Activated CD4-positive, alpha-beta T cell treated with anti-CD3 and anti-CD28 coated beads for 36 hours (primary cell): ENCODE measurements at places on chromosomes 5 and 9. TPM values are rescaled to one million over a fixed set of nuclear protein-coding genes. Genes with fewer than 3 reads are reported as not detected.

CMYA5 gene
- total RNA-seq, result 0.21 TPM

GGTA1 gene
- not detected for total RNA-seq

CARD9 gene
- 0.98 TPM for total RNA-seq

NR2F1-AS1 gene
- not detected for total RNA-seq

IFNK gene
- not detected for total RNA-seq

EGFL7 gene
- 1.4 TPM for total RNA-seq

AMBP gene
- not detected for total RNA-seq

C9orf50 gene
- not detected for total RNA-seq

ADAMTS2 gene
- total RNA-seq, result not detected

SLCO6A1 gene
- not detected for total RNA-seq

MLANA gene
- not detected for total RNA-seq

SARDH gene
- 8.2 TPM for total RNA-seq

GRCh38 chr5:55364537-55365055, 56.8 kb downstream of the MTREX start:
- H3K4me3 ChIP-seq, result peak overlapping the region; percentile 2
- H3K27ac ChIP-seq, result peak overlapping the region; percentile 69
- H3K4me1 ChIP-seq, result peaks cover 22% of the 10 kb centered on the region
- H3K27me3 ChIP-seq, result no peaks in the 10 kb centered on the region

DNA sequence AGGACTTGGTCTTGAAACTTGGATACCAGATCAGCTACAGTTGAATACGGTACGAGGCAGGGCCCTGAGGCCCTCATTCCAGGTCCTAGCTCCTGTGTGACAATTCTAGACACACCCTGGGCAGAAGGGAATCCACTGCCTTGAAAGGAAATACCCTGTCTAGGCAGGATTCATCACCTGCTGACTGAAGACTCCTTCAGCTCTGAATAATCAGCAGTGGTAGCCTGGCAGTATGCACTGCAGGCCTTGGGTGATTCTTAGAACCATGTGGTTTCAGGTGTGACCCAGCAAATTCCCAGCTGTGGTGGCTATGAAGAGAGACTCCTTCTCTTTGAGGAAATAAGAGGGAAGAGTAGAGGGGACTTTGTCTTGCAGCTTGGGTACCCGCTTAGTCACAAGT, 17.2 kb upstream of the EFNA5 start:
- H3K4me3 ChIP-seq, result no peak overlapping the region
- peaks cover 11% of the 10 kb centered on the region for H3K27me3 ChIP-seq
- DNase-seq, result no peak
- no peak overlapping the region for H3K27ac ChIP-seq
- H3K36me3 ChIP-seq, result no peaks in the 10 kb centered on the region

DNA sequence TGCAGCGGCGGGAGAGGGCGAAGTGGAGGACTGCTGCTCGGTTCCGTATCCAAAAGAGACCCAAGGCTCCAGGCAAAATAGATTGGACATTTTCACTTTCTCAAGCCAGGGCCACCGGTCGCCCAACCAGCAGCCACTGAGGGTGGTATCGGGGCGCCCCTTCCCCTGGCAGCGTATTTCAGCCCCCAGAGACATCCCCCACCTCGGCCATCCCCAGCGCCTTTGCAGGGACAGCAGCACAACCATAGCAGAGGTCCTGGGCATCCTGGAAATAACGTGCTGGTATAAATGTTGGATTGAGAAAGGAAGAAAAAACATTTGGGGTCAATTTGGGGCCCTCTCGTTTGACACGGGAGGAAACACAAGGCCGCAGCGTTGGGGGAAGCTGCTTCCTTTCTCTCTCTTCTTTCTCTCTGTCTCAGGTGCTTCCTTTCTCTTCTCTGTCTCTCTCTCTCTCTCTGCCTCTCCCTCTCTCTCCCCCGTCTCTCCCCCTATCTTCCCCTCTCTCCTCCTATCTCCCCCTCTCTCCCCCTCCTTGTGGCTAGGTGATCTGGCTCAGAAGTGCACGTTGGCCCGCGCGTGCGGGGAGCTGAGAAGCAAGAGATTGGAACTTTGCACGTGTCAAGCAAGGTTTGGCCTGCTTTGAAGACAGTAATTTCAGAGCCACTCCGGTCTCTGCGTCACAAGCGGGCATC, 624 bp upstream of the RETREG1 start:
- H3K36me3 ChIP-seq, result peaks cover 13% of the 10 kb centered on the region
- no peaks in the 10 kb centered on the region for H3K27me3 ChIP-seq
- H3K4me3 ChIP-seq, result no peak overlapping the region

- no peak overlapping the region for H3K27ac ChIP-seq
- H3K36me3 ChIP-seq, result peaks cover 97% of the 10 kb centered on the region
- H3K27me3 ChIP-seq, result no peaks in the 10 kb centered on the region
- H3K4me3 ChIP-seq, result no peak overlapping the region
- H3K4me1 ChIP-seq, result no peaks in the 10 kb centered on the region
- no peak for DNase-seq
Observed at GRCh38 chr9:96766199-96766598, 11.7 kb downstream of the ZNF510 start.

DNA sequence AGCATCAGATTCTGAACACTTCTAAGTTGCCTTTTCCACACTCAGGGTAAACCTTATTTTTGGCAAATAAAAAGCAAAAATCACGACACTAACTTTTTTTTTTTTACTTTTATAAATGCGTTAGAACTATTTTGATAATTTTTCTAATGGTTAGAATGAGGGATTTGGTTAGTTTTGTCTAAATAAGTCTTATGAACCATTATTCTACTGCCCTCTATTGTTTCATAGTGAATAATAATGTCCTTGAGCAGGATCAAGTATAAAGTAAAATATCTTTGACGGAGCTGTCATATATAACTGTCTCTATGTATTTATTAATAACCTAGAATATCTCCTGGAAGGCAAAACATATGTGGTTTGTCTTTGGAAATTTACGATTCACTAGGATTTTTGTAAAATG, 631.8 kb downstream of the GABRG2 start:
- no peak overlapping the region for H3K27ac ChIP-seq
- no peaks in the 10 kb centered on the region for H3K4me1 ChIP-seq
- H3K27me3 ChIP-seq, result no peaks in the 10 kb centered on the region
- no peak overlapping the region for H3K4me3 ChIP-seq

GRCh38 chr5:134103998-134104654, 10.4 kb upstream of the TCF7 start:
- DNase-seq, result peak; percentile 73
- peaks cover 84% of the 10 kb centered on the region for H3K4me1 ChIP-seq
- peak overlapping the region; percentile 89 for H3K27ac ChIP-seq

DNA sequence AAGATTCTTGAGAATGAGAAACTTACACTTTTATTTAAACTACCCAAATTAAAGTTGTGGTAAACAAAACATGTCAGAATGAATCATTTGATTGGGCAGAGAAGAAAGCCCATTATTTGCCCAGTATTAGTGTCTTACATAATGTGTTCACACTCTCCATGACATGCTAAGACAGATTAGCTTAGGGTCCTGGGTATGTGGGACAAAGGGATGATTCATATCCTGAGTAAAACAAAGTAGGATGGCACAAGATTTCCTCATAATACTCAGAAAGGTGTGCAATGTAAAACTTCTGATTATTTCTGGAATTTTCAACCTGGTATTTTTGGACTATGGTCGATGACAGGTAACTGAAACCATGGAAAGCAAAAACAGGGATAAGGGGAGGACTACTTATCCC, 183.9 kb upstream of the POU5F2 start:
- H3K36me3 ChIP-seq, result peaks cover 6% of the 10 kb centered on the region
- H3K27me3 ChIP-seq, result no peaks in the 10 kb centered on the region
- DNase-seq, result no peak
- H3K27ac ChIP-seq, result no peak overlapping the region
- H3K4me3 ChIP-seq, result no peak overlapping the region
- H3K4me1 ChIP-seq, result no peaks in the 10 kb centered on the region

DNA sequence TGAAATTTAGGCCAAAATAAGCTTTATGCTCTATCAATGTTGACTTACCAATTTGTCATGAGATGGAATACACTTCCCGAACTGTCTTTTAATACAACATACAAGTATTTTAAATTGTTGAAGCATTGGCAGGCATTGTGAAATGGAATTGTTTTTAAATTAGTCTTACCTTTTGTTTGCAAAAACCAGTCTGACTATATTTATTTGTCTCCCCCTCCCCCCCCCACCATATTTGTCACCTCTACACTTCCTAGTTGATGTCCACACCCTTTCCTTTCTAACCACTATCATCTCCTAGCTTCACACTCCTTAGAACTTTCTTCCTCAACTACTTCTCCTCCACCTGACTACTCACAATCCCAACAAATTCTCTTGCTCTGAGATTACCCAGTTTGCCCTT, 40.9 kb downstream of the FAF2 start:
- peaks cover 22% of the 10 kb centered on the region for H3K4me1 ChIP-seq
- H3K27me3 ChIP-seq, result no peaks in the 10 kb centered on the region
- no peak overlapping the region for H3K4me3 ChIP-seq
- no peak for DNase-seq
- no peak overlapping the region for H3K27ac ChIP-seq
- peaks cover 46% of the 10 kb centered on the region for H3K36me3 ChIP-seq

- peaks cover 9% of the 10 kb centered on the region for H3K27me3 ChIP-seq
- H3K36me3 ChIP-seq, result peaks cover 6% of the 10 kb centered on the region
- peak within 1 kb of the TSS; percentile 82 for H3K27ac ChIP-seq
- peak; percentile 78 for DNase-seq
Observed at GRCh38 chr5:154190595-154191304, at the start of gene GALNT10. Gene GALNT10 (plus strand): TSS chr5:154190733. CDS start chr5:154190867, 134 bp downstream.

DNA sequence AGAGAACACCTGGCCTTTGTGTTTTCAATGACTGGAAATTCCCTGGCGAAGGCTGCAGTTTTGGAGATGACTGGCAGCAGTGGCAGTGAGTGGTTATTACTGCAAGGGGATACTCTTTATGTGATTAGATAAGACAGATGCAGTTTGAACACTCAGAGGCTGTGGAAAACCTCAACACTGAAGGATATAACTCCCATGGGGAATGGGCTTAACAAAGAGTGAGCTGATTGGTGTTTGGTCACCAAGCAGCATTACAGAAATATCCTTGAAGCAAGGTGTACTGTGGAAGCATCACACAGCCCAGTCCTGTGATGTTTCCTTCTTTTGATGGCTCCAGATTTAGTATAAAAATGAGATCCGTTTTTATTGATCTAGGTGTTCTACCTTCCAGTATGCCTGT, 490.7 kb upstream of the PTPRD start:
- DNase-seq, result no peak
- no peak overlapping the region for H3K27ac ChIP-seq
- H3K27me3 ChIP-seq, result no peaks in the 10 kb centered on the region
- H3K4me1 ChIP-seq, result no peaks in the 10 kb centered on the region
- H3K4me3 ChIP-seq, result no peak overlapping the region
- H3K36me3 ChIP-seq, result no peaks in the 10 kb centered on the region

- no peak overlapping the region for H3K4me3 ChIP-seq
- H3K27ac ChIP-seq, result peak overlapping the region; percentile 67
- H3K27me3 ChIP-seq, result no peaks in the 10 kb centered on the region
- H3K4me1 ChIP-seq, result peaks cover 24% of the 10 kb centered on the region
- H3K36me3 ChIP-seq, result peaks cover 3% of the 10 kb centered on the region
Observed at GRCh38 chr5:81420039-81420667, 26.2 kb upstream of the ACOT12 start.

DNA sequence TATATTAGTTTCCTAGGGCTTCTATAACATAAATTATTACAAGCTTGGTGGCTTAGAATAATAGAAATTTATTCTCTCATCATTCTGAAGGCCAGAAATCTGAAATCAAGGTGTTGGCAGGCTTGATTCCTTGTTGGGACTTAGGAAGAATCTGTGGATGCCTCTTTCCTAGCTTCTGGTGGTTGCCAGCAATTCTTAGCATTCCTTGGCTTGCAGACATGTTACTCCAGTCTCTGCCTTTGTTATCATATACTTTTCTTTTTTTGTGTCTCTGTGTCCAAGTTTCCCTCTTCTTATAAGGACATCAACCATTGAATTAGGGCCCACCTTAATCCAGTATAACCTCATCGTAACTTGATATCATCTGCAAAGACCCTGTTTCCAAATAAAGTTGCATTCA, 31.4 kb downstream of the CTNNA1 start:
- H3K27me3 ChIP-seq, result peaks cover 17% of the 10 kb centered on the region
- DNase-seq, result no peak
- no peak overlapping the region for H3K27ac ChIP-seq
- no peaks in the 10 kb centered on the region for H3K36me3 ChIP-seq
- H3K4me1 ChIP-seq, result peaks cover 2% of the 10 kb centered on the region

- no peak overlapping the region for H3K27ac ChIP-seq
- H3K36me3 ChIP-seq, result no peaks in the 10 kb centered on the region
- H3K4me3 ChIP-seq, result no peak overlapping the region
- H3K4me1 ChIP-seq, result no peaks in the 10 kb centered on the region
- peaks cover 34% of the 10 kb centered on the region for H3K27me3 ChIP-seq
Observed at GRCh38 chr9:137876781-137877386, 698 bp upstream of the CACNA1B start.
